ENCODE measurements at places on chromosomes 11 and 22. TPM values are rescaled to one million over a fixed set of nuclear protein-coding genes. Genes with fewer than 3 reads are reported as not detected.

DNA sequence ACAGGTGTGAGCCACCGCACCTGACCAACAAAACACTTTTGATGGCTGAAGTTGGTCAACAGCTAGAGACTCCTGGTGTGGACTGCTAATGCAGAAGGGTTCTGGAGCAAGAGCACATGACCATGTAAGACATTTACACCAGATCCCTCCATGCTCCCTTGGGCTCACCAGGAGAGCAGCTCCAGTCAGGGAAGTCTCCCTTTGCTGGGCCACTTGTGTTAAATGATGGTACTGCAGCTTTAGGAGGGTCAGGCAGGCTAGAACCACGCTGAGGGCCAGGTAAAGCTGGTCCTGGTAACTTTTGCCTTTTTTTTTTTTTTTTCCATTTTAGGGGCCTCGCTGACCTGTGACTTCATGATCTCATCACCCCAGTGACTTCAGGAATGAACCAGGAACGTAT, 146.4 kb downstream of the FBXO7 start:
- no peaks in the 10 kb centered on the region for H3K36me3 ChIP-seq
- H3K4me3 ChIP-seq, result no peak overlapping the region
- no peak overlapping the region for H3K27ac ChIP-seq
- no peak for DNase-seq
- no peaks in the 10 kb centered on the region for H3K27me3 ChIP-seq
- no peaks in the 10 kb centered on the region for H3K4me1 ChIP-seq

- no peak overlapping the region for H3K27ac ChIP-seq
- DNase-seq, result no peak
- H3K36me3 ChIP-seq, result no peaks in the 10 kb centered on the region
- H3K27me3 ChIP-seq, result no peaks in the 10 kb centered on the region
- H3K4me1 ChIP-seq, result peaks cover 26% of the 10 kb centered on the region
Measured at GRCh38 chr22:36197065-36197440, 4.6 kb downstream of the APOL4 start.

DNA sequence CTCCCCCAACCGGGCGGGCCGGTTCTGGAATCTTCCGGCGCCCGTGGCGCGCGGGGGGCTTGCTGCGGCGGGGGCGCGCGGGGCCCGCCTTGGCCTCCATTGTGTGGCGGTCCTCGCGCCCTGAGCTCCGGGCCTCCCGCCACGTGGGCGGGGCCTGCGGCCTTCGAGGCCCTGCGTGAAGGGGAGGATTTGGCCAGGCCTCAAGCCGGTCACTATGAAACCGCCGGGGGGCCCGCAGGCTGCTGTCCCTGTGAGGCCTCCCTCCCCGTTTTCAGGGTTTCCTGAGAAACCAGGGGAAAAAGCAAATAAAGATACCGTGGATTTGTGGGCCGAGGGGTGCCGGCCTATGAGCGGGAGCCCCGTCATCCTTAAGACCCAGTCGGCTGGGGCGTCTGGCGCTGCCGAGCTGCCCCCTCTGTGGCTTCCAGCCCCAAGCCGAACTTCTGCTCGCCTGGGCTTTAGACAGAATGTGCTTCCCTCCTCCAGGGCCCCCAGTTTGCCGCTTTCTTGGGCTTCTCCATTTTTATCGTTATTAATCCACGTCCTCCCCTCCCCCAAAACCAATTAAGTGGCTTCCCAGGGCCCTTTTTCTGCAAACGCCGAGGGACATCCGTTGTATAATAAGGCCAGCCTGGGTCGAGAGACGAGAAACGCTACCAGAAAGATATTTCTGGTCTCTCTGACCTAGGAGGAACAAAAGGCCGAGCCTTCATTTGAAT, 602 bp downstream of the EWSR1 start:
- H3K36me3 ChIP-seq, result peaks cover 55% of the 10 kb centered on the region
- peaks cover 5% of the 10 kb centered on the region for H3K27me3 ChIP-seq
- H3K4me1 ChIP-seq, result peaks cover 52% of the 10 kb centered on the region
- DNase-seq, result peak; percentile 47

DNA sequence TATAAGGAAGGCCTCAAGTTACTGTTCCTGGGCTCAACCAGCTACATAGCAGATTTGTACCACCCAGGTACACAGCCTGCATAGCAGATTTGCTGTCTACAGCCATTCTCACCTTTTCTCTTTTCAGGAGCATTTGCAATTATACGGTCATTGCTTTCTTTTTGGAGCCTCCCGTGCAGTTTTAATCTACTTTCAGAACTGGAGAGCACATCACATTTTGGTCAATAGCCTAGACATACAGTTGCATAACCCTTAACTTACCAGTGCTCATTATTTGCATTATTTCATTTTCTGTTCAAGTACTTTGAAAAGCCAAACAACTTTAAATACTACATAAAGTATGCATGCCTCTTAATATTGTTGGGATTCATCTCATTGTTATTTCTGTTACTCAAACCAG, 150.5 kb upstream of the SORL1-AS1 start:
- H3K4me1 ChIP-seq, result peaks cover 6% of the 10 kb centered on the region
- no peak overlapping the region for H3K4me3 ChIP-seq
- no peak for DNase-seq
- H3K27ac ChIP-seq, result no peak overlapping the region
- peaks cover 29% of the 10 kb centered on the region for H3K36me3 ChIP-seq

DNA sequence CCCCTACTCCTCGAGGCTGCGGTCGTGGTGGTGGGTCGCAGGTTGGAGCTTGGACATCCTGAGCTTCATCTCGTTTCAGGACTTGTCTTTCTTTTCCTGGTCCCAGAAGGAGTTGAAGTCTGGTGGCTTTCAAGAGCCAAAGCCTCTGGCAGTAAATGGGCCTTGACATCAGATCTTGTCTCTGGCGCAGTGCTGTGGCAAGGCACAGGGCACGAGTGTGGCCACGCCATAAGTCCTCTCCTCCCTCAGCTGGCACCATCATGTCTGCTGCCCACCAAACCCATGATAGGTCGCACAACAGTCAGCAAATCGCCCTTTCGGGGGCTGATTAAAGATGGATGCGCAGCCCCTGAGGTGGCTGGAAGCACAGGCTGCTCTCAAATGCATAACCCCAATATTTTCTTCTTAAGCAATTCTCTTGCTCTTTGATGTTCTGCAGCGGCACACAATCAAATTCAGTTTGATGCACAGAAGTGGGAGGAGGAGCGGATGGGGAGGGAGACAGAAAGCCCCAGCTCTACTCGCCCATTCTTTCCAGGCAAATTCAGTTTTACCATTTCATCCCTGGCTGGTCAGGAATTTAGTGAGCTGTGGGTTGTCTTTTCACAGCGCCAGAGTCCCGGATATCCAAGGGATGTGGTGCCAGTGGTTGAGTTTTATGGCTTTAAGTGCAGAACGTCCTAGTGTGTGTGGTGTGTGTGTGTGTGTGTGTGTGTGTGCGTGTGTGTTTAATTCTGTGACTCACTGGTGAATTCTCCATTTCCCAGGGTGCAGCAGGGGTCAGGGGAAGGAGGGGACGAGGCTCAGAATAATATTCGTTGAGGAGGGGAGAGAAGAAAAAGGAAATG, 162.0 kb downstream of the DSCAML1 start:
- H3K4me1 ChIP-seq, result no peaks in the 10 kb centered on the region
- H3K27me3 ChIP-seq, result no peaks in the 10 kb centered on the region
- DNase-seq, result no peak
- no peaks in the 10 kb centered on the region for H3K36me3 ChIP-seq
- no peak overlapping the region for H3K4me3 ChIP-seq
- H3K27ac ChIP-seq, result no peak overlapping the region

DNA sequence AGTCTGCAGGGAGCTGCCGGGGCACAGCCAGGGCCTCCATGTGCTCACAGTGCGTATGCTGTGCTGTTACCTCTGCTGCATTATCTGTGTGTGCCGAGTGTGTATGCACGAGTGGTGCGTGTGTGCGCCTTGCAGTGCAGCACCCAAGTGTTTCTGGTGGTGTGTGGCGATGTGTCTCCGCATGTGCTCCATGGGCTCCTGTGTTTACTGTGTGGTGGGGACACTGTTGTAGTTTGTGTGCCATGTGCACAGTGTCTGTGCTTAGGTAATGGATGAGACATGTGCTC, 31.4 kb downstream of the KCNC1 start:
- H3K4me1 ChIP-seq, result no peaks in the 10 kb centered on the region
- no peak for DNase-seq
- H3K4me3 ChIP-seq, result no peak overlapping the region
- no peaks in the 10 kb centered on the region for H3K27me3 ChIP-seq
- no peak overlapping the region for H3K27ac ChIP-seq

GRCh38 chr11:123409456-123410217, 20.4 kb upstream of the GRAMD1B start:
- peaks cover 28% of the 10 kb centered on the region for H3K27me3 ChIP-seq
- no peak overlapping the region for H3K4me3 ChIP-seq
- H3K36me3 ChIP-seq, result no peaks in the 10 kb centered on the region
- H3K4me1 ChIP-seq, result peaks cover 16% of the 10 kb centered on the region
- no peak overlapping the region for H3K27ac ChIP-seq

- peak; percentile 40 for DNase-seq
- peaks cover 54% of the 10 kb centered on the region for H3K36me3 ChIP-seq
- H3K4me1 ChIP-seq, result peaks cover 37% of the 10 kb centered on the region
- H3K27me3 ChIP-seq, result no peaks in the 10 kb centered on the region
Measured at GRCh38 chr11:62574363-62575071, 826 bp upstream of the EEF1G start.

DNA sequence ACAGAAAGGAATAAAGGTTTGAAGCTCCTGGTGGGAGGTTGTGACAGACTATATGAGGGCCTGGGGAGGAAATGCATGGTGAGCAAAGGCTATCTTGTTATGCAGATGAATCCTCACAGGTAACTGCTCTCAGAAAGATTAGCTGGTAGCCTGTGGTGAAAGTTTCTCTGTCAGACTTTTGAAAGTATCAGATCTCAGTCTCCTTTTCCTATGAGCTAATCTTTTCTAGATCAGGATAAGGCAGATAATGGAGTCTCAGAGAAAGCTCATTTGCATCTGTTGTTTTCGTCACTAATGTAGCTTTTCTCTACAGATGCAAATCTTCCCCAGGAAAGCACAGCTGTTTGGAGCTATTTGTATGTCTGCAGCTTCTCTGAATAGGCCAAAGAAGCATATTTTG, 21.0 kb upstream of the OR6X1 start:
- DNase-seq, result no peak
- H3K4me3 ChIP-seq, result no peak overlapping the region
- no peaks in the 10 kb centered on the region for H3K27me3 ChIP-seq
- no peaks in the 10 kb centered on the region for H3K4me1 ChIP-seq
- H3K36me3 ChIP-seq, result no peaks in the 10 kb centered on the region
- H3K27ac ChIP-seq, result no peak overlapping the region

- no peak overlapping the region for H3K4me3 ChIP-seq
- H3K36me3 ChIP-seq, result peaks cover 3% of the 10 kb centered on the region
- no peaks in the 10 kb centered on the region for H3K27me3 ChIP-seq
- no peaks in the 10 kb centered on the region for H3K4me1 ChIP-seq
Measured at GRCh38 chr22:47374273-47374771, 611.9 kb downstream of the TBC1D22A start.

DNA sequence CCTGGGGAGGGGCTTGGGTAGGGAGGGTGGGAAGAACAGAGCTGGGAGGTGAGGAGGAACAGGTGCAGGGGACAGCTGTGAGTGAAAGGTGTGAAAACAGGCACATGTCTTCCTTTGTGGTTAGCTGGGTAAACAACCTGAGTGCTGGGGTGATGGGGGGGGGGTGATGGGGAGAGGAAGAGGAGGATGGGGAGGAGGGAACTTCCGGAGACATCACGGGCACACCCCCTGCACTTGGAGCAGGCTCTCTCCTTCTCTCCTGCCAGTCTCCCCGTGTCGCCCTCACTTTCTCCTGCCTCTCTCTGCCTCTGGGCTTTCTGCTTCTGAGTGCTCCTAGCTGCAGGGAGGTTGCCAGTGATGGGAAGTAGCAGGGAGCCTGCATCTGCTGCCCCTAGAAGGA, 8.8 kb downstream of the CXCR5 start:
- H3K36me3 ChIP-seq, result peaks cover 3% of the 10 kb centered on the region
- H3K27ac ChIP-seq, result peak overlapping the region; percentile 95
- no peak for DNase-seq
- no peaks in the 10 kb centered on the region for H3K27me3 ChIP-seq

GRCh38 chr11:22807391-22807790, 22.2 kb downstream of the SVIP start:
- no peak overlapping the region for H3K4me3 ChIP-seq
- H3K36me3 ChIP-seq, result peaks cover 11% of the 10 kb centered on the region
- no peak overlapping the region for H3K27ac ChIP-seq
- DNase-seq, result no peak
- no peaks in the 10 kb centered on the region for H3K27me3 ChIP-seq
- no peaks in the 10 kb centered on the region for H3K4me1 ChIP-seq

DNA sequence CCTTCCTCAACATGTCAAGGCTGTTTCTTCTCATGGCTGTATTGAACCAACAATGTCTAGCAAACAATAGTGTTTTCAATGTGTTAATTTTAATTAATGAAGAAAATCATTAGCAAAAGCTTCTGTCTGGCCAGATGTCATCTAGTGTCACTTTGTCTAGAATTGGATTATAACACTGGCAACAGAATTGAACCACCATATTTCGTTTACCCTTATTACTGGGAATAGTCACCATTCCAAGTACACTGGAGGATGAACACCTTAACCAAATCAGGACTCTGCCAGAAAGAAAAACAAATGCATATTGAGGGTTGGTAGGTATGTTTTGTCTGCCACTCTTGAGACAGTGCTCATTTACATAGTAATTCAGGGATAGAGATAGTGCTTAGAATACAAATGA, 146.2 kb downstream of the LRRC4C start:
- no peak overlapping the region for H3K27ac ChIP-seq
- no peak overlapping the region for H3K4me3 ChIP-seq
- no peaks in the 10 kb centered on the region for H3K36me3 ChIP-seq
- H3K27me3 ChIP-seq, result no peaks in the 10 kb centered on the region
- DNase-seq, result no peak

GRCh38 chr11:124536520-124536919, 6.9 kb downstream of the OR8B12 start:
- no peak overlapping the region for H3K27ac ChIP-seq
- H3K4me1 ChIP-seq, result no peaks in the 10 kb centered on the region
- no peaks in the 10 kb centered on the region for H3K36me3 ChIP-seq

- H3K27ac ChIP-seq, result no peak overlapping the region
- H3K4me1 ChIP-seq, result peaks cover 11% of the 10 kb centered on the region
- DNase-seq, result no peak
- no peaks in the 10 kb centered on the region for H3K36me3 ChIP-seq
- H3K27me3 ChIP-seq, result no peaks in the 10 kb centered on the region
Measured at GRCh38 chr11:123518496-123519054, 88.5 kb downstream of the GRAMD1B start.

- H3K27me3 ChIP-seq, result peaks cover 17% of the 10 kb centered on the region
- H3K27ac ChIP-seq, result no peak overlapping the region
- no peaks in the 10 kb centered on the region for H3K4me1 ChIP-seq
- no peak overlapping the region for H3K4me3 ChIP-seq
- H3K36me3 ChIP-seq, result no peaks in the 10 kb centered on the region
Measured at GRCh38 chr11:126991596-126991995, 9.0 kb downstream of the KIRREL3 start.

- peaks cover 18% of the 10 kb centered on the region for H3K36me3 ChIP-seq
- peaks cover 27% of the 10 kb centered on the region for H3K4me1 ChIP-seq
- H3K4me3 ChIP-seq, result no peak overlapping the region
- no peak for DNase-seq
Measured at GRCh38 chr11:75896843-75897419, 81.9 kb downstream of the UVRAG start.

CCDC73 gene
- total RNA-seq, result 0.20 TPM

RAG1 gene
- total RNA-seq, result 0.43 TPM

OR4D5 gene
- not detected for total RNA-seq

IL18 gene
- 0.14 TPM for total RNA-seq

GLYATL1 gene
- 0.52 TPM for total RNA-seq

FAM227A gene
- 0.50 TPM for total RNA-seq

TEX54 gene
- total RNA-seq, result not detected

LSP1 gene
- total RNA-seq, result 147 TPM

NXPE2 gene
- not detected for total RNA-seq

All from activated naive CD8-positive, alpha-beta T cell treated with anti-CD3 and anti-CD28 coated beads for 36 hours (primary cell).